ENCODE measurements at places on chromosomes 3 and 15.

DNA sequence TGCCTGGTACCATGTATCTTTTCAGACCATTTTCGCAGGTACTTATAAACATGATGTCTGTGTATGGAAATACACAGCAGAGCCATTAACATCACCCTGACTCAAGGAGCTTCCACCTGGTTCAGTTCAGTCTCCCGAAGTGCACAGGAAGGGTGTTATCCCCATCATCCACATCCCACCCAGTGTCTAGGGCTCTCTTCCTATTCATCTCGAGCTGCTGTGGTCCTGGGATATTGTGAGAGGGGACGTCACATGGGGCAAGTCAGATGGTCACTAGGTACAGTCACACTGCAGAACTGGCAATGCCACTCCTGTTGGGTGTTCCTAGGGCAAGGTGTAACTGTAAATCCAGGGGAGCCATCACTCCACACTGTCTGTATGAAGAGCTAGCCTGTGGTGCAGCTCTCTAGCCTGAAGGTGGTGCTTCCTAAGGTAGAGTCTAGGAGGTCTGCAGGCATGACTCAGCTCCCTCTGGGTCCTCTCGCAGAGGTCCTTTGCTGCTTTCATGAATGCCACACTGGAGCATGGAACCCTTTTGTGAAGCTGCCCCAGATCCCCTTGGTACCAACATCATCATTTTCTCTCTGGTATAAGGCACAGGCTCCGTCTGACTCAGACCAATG, 13.9 kb downstream of the ISLR2 start:
- DNase-seq, result no peak

GRCh38 chr3:134068429-134068828, 38.7 kb upstream of the SLCO2A1 start:
- DNase-seq, result no peak

DNA sequence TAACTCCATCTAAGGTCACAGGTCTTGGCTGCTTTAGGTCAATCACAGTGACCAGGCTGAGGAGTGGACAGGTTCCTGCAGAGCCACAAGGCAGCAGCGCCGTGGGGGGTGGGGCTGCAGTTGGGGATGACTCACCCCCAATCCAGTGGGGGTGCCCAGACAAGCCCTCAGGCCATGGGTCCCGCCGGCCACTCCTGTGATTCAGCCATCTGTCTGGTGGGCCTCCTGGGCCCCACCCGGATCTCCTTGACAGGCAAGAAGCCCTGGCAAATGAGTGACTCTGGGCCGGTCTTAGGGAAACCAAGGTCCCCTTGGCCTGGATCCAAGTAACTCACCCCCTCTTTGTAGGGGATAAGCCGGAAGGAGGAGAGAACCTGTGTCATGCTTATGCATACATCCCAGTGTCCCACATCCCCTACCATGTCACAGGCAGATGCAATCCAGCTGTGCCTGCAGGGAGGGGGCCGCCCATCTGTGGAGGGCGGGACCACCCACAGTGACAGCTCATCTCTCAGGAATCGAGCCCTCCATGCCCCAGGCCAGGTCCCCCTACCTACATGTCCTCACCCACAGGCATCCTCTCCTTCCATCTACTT, 495 bp upstream of the COL7A1 start:
- DNase-seq, result no peak

DNA sequence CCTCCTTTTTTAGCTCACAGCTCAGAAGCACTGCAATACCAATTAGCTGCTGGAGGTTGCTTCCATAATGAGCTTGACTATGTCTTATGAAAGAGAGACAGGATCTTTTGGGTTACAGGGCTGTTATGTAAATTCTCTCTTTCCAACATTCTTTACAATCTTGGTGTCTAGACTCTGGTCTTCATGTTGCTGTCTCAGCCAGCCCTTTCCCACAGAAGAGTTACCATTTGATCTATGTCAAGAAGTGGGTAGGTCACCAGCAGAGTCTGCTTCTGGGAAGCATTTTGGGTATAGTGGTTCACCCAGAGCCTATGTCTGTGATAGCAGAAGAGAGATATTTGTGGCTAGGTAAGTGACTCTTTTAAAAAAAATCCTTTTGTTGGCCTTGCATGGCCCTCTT, 234.5 kb downstream of the SATB1 start:
- no peak for DNase-seq

GRCh38 chr3:61483997-61484396, 77.4 kb upstream of the PTPRG start:
- no peak for DNase-seq

- no peak for DNase-seq
Observed at GRCh38 chr3:22617372-22617771, 585.8 kb upstream of the UBE2E2 start.

DNA sequence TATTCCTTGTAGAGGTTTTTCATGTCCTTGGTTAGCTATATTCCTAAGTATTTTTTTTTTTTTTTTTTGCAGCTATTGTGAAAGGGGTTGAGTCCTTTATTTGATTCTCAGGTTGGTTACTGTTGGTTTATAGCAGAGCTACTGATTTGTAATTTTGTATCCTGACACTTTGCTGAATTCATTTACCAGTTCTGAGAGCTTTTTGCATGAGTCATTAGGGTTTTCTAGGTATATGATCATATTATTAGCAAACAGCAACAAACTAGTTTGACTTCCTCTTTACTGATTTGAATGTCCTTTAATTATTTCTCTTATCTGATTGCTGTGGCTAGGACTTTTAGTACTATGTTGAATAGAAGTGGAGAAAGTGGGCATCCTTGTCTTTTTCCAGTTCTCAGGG, 737.4 kb downstream of the ZNF385D start:
- no peak for DNase-seq

DNA sequence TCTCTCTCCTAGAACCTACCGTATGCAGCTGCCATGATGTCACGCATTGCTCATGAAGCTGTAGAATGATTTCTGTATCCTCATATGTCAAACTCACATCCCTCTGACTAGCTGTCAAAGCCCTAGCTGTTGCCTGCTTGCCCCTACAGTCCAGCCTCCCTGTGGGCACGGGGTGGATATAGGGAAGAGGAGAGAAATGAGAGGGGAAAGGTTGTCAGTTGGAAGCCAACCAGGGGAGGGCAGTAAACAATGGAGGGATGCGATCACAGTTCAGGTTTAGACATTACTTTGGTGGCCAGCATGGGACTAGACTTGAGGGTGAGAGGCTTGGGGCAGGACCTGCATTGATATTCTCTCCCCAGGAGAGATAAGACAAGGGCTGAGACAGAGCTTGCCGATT, 1.7 kb upstream of the HDGFL3 start:
- no peak for DNase-seq

GRCh38 chr15:42879443-42879842, 41.1 kb downstream of the TTBK2 start:
- DNase-seq, result no peak
